ENCODE measurements at places on chromosomes 2 and 18. TPM values are rescaled to one million over a fixed set of nuclear protein-coding genes. Genes with fewer than 3 reads are reported as not detected.

ANKRD30BL gene
- not detected for total RNA-seq

PUS10 gene
- 10.6 TPM for total RNA-seq

GPR148 gene
- not detected for total RNA-seq

C2orf66 gene
- total RNA-seq = not detected

CYTIP gene
- 238 TPM for total RNA-seq

NPPC gene
- total RNA-seq = 0.89 TPM

NTSR2 gene
- not detected for total RNA-seq

CD207 gene
- not detected for total RNA-seq

GPR39 gene
- total RNA-seq = not detected

ACKR3 gene
- total RNA-seq = 4.4 TPM

CABYR gene
- 1.4 TPM for total RNA-seq

MYOM1 gene
- total RNA-seq = 2.7 TPM

RNF138 gene
- 83.6 TPM for total RNA-seq

STEAP3 gene
- not detected for total RNA-seq

FAM124B gene
- 0.17 TPM for total RNA-seq

AP1S3 gene
- total RNA-seq = 6.3 TPM

SEPTIN10 gene
- 0.31 TPM for total RNA-seq

UGT1A1 gene
- not detected for total RNA-seq

ATL2 gene
- total RNA-seq = 48.8 TPM

ACVR2A gene
- 5.8 TPM for total RNA-seq

GKN2 gene
- total RNA-seq = not detected

CCDC141 gene
- 15.0 TPM for total RNA-seq

ALKAL2 gene
- not detected for total RNA-seq
